Activated T-helper 1 cell treated with anti-CD3 and anti-CD28 coated beads, Interleukin-12 subunit alpha, Interleukin-12 subunit beta, Interleukin-2, Interleukin-4 antibody, amounts not matched to agents 30 ng/mL and 10 ng/mL and 1 ng/mL, durations not matched to agents 14 hours and 24 hours and 36 hours (primary cell): ENCODE measurements at places on chromosomes 7 and 10.

- H3K27ac ChIP-seq, result no peak overlapping the region
- H3K36me3 ChIP-seq, result no peaks in the 10 kb centered on the region
- H3K4me3 ChIP-seq, result no peak overlapping the region
Measured at GRCh38 chr10:19640566-19641263, 175.5 kb upstream of the PLXDC2 start.

DNA sequence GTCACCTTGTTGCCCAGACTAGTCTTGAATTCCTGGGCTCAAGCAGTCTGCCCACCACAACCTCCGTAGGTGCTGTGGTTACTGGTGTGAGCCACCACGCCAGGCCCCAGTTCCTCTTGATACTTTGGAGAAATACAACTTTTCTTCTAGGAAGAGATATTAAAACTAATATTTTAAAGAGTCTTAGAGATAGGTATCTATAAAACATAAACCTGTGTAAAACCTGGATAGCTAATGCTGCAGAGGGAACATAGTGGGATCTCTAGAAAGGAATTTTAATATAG, 4.8 kb upstream of the GDI2 start:
- H3K4me1 ChIP-seq, result peaks cover 51% of the 10 kb centered on the region
- peaks cover 13% of the 10 kb centered on the region for H3K36me3 ChIP-seq
- no peaks in the 10 kb centered on the region for H3K27me3 ChIP-seq
- DNase-seq, result no peak
- no peak overlapping the region for H3K4me3 ChIP-seq

DNA sequence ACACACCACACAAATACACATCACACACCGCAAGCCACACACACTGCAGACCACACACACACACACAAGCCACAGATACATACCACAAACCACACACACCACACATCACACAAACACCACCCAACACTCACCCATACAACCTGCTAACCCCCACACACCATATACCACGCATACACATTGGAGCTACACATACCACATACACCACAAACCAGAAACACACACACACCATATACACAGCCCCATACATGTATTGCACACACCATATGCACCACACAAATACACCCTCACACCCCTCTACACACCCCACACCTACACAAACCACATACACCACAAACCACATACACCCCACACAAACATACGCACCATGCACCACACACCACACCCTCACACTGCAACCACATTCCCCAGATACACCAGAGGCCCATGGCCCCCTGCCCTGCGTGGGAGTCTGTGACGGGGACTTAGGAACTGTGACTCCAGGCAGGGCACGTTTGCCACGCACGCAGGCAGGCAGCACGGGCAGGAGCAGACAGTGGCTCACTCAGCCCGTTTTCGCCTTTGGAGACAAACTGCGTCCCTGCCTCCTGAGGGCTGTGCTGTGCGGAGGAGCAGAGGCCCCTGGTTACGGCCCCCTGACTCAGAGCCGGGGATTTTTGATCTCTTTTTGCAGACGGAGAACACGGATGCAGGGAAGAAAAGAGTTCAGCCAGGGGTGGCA, 52.6 kb downstream of the TMEM209 start:
- no peak overlapping the region for H3K4me3 ChIP-seq
- H3K27ac ChIP-seq, result no peak overlapping the region
- H3K27me3 ChIP-seq, result peaks cover 10% of the 10 kb centered on the region
- no peak for DNase-seq

DNA sequence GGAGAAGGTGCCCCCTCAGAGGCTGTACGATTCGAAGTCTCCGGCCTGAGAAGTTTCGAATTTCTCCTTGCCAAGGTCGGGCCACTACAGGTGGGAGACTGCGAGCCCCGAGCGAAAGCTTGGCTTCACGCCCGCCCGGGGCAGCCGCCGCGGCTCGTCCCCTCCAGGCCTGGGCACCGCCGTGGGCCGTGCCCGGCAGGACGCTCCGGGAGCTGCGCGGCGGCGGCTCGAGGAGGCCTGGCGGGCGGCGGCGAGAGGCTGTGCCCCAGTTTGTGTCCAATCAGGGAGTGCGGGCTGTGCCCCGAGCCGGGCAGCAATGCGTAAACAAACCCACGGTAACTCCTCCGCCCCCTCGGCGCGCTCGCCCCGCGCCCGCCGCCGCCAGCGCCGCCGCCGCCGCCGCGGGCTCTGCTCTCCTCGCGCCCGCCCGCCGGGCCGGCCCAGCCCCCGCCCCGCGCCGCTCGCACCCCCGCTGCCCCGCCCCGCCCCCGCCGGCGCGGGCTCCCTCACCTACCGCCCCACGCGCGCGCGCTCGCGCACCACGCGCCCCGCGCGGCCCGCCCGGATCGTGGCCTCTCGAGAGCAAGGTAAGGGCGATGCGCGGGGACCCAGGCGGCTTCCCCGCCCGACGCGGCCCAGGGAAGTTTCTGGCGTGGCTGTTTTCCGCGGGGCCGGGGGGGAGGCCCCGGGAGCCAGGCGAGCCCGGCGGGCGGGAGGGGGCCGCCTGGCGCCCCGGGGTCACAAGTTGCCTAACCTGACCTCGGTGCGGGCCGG, 57.8 kb upstream of the PCGF5 start:
- H3K27ac ChIP-seq, result peak overlapping the region; percentile 77
- H3K4me1 ChIP-seq, result peaks cover 37% of the 10 kb centered on the region
- peaks cover 4% of the 10 kb centered on the region for H3K36me3 ChIP-seq
- DNase-seq, result peak; percentile 74
- H3K27me3 ChIP-seq, result peaks cover 12% of the 10 kb centered on the region

DNA sequence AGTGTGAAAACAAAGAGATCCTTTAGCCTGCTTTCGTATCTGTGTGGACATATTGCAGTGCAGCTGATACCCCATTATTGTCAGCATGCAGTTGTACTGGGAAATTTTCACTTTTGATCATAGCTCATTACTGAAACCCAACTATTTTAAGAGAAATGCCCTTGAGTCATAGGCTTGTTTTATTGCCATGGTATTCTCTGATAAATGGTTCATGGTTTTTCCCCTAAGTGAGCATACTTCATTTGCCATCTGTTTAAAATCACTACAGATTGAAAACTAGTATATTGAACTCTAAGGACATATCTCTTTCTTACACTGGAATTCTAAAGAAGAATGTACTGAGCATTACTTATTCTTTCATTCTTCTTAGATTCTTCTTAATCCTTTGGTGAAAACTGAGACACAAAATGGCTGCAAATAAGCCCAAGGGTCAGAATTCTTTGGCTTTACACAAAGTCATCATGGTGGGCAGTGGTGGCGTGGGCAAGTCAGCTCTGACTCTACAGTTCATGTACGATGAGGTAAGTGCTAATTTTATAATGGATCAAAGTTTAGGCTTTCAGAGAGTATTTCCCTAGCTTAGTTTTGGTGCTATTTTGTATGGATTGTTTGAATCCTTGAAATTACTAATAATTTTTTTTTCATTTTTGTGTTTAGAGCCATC, 63.0 kb downstream of the RALA start:
- peaks cover 19% of the 10 kb centered on the region for H3K4me1 ChIP-seq
- no peaks in the 10 kb centered on the region for H3K27me3 ChIP-seq
- H3K27ac ChIP-seq, result no peak overlapping the region
- no peak overlapping the region for H3K4me3 ChIP-seq
- DNase-seq, result no peak
- H3K36me3 ChIP-seq, result peaks cover 20% of the 10 kb centered on the region

DNA sequence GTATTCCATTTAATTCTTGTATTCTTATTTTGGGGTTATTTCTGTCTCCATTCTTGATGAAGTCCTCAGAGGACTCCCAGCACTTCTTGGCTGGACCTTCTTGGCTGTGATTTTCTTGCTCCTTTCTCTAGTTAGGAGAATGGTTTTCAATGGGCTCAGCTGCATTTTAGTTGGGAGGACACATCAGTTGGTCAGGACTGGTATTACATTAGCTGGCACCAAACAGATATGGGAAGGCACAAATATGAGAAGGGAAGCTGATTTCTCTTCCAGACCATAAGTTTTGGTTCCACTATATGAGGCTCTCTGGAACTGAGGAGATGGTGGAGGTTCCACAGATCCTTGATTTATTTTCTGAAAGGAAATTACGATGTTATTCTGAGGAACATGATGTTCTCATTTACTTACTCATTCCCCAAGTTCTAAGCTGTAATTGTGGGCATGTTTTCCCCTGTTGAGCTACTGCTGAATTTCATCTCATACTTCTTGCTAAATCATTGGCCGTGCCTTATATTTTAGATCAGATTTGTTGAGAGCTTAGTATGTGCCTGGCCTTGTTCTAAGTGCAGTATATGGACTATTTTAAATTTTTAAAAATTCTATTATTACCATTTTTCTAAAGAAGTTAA, 261.0 kb downstream of the THSD7A start:
- H3K27me3 ChIP-seq, result no peaks in the 10 kb centered on the region
- no peak overlapping the region for H3K4me3 ChIP-seq
- no peak for DNase-seq
- no peaks in the 10 kb centered on the region for H3K4me1 ChIP-seq
- no peaks in the 10 kb centered on the region for H3K36me3 ChIP-seq
- H3K27ac ChIP-seq, result no peak overlapping the region

- no peak overlapping the region for H3K4me3 ChIP-seq
- no peaks in the 10 kb centered on the region for H3K27me3 ChIP-seq
- DNase-seq, result no peak
- H3K4me1 ChIP-seq, result no peaks in the 10 kb centered on the region
- no peaks in the 10 kb centered on the region for H3K36me3 ChIP-seq
Measured at GRCh38 chr7:138396251-138397070, 63.6 kb upstream of the TRIM24 start.

- no peaks in the 10 kb centered on the region for H3K36me3 ChIP-seq
- DNase-seq, result peak; percentile 6
- H3K4me1 ChIP-seq, result no peaks in the 10 kb centered on the region
- H3K27ac ChIP-seq, result peak overlapping the region; percentile 44
- no peak overlapping the region for H3K4me3 ChIP-seq
Measured at GRCh38 chr7:155466814-155467733, 9.1 kb downstream of the EN2 start.

DNA sequence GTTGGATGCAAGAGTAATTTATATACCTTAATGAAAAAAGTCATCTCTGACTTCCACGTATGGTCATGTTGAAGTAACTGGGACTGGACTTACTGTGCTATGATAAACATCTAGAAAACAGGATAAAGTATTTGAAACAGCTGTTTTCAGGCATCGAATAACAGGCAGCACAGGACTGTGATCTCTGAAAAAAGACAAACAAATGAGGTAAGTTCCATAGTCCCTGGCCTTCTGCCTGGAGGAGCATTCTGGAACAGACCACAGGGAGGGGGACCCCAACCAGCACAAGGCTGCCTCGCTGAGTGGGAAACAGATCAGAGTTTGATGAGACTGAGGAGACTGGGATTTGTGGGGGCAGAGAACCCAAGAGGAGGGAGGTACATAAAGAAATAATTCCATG, 89.1 kb upstream of the HABP2 start:
- H3K4me3 ChIP-seq, result no peak overlapping the region
- H3K27ac ChIP-seq, result no peak overlapping the region
- no peaks in the 10 kb centered on the region for H3K4me1 ChIP-seq
- no peak for DNase-seq

GRCh38 chr7:67823345-67823744, 826.7 kb downstream of the TYW1 start:
- H3K27ac ChIP-seq, result no peak overlapping the region
- no peak overlapping the region for H3K4me3 ChIP-seq
- no peak for DNase-seq

DNA sequence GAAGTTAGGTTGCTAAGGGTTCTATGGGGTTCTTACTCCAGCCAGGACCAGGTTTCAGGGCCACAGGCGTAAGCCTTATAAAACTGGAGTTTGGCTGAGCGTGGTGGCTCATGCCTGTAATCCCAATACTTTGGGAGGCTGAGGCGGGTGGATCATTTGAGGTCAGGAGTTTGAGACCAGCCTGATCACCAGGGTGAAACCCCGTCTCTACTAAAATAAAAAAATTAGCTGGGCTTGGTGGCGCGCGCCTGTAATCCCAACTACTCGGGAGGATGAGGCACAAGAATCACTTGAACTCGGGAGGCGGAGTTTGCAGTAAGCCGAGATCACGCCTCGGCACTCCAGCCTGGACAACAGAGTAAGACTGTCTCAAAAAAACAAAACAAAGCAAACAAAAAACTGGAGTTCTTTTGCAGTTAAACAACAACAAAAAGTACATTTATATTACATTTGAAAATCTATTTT, 347 bp upstream of the RRP12 start:
- peaks cover 9% of the 10 kb centered on the region for H3K36me3 ChIP-seq
- H3K27ac ChIP-seq, result peak overlapping the region; percentile 87
- H3K27me3 ChIP-seq, result no peaks in the 10 kb centered on the region
- peaks cover 17% of the 10 kb centered on the region for H3K4me1 ChIP-seq
- DNase-seq, result no peak

DNA sequence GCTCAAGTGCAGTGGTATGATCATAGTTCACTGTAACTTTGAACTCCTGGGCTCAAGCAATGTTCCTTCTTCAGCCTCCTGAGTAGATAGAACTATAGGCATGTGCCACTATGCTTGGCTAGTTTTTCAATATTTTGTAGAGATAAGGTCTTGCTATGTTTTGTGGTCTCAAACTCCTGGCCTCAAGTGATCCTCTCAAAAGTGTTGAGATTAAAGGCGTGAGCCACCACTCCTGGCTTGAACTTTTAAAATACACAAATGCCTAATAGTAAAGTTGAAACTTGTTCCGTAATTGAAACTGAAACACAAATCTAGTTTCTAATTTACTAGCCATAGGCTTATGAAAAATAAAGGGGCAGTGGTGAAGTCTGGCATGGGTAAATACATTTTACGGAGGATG, 65.7 kb downstream of the AP3M1 start:
- no peak for DNase-seq
- peaks cover 21% of the 10 kb centered on the region for H3K36me3 ChIP-seq
- H3K27ac ChIP-seq, result peak overlapping the region; percentile 60
- H3K27me3 ChIP-seq, result no peaks in the 10 kb centered on the region
- H3K4me3 ChIP-seq, result no peak overlapping the region

GRCh38 chr7:37510043-37510634, 61.5 kb upstream of the ELMO1 start:
- peaks cover 19% of the 10 kb centered on the region for H3K27me3 ChIP-seq
- H3K4me1 ChIP-seq, result no peaks in the 10 kb centered on the region
- no peaks in the 10 kb centered on the region for H3K36me3 ChIP-seq
- H3K4me3 ChIP-seq, result no peak overlapping the region

DNA sequence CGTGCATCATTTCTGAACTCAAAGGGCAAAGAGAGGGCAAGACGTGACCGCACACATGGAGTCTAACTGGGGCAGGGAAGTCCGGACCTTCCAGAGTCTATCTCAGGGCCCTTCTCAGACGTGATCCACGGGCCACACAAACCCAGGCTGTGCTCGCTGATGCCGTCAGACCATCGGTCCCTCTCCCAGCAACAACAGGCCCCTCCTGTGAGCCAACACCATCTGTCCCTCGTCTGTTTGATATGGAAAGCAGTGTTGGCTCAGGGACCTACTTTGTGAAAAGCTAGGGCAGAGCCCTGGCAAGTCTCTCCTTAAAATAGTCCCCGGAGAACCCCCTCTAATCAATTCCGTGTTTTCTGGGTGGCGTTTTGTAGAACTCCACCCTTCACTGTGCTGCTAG, 208.8 kb downstream of the TCERG1L start:
- H3K4me1 ChIP-seq, result no peaks in the 10 kb centered on the region
- no peak for DNase-seq
- H3K4me3 ChIP-seq, result no peak overlapping the region
- H3K27ac ChIP-seq, result no peak overlapping the region

- no peaks in the 10 kb centered on the region for H3K4me1 ChIP-seq
- no peaks in the 10 kb centered on the region for H3K27me3 ChIP-seq
- DNase-seq, result no peak
- H3K36me3 ChIP-seq, result no peaks in the 10 kb centered on the region
- no peak overlapping the region for H3K27ac ChIP-seq
- H3K4me3 ChIP-seq, result no peak overlapping the region
Measured at GRCh38 chr7:145347271-145347670, 511.4 kb upstream of the TPK1 start.
